Suppressor macrophage treated with lipopolysaccharide for 1 hour (primary cell): ENCODE measurements at places on chromosomes 6 and 20.
A peak's percentile ranks its signal among the peaks of the same experiment; 100 is the strongest.

DNA sequence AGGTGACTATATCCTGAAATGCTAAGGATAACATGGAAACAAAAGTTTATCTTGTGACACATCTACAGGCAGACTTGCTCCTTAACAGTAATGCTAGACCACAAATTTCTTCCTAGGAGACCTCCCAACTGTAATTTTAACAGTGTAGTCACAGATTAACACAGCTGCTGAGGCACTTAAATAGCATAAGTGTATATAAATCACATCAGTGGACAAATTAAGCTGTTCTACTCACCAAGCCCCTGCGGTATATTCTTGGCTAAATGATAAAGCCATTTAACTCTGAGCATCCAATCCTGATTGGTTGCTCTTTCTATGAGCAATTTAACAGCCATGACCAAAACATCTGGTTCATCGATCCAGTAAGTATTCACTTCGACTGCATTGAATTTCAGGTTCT is 73.3 kb upstream of the LYRM2 start:
- no peak for DNase-seq

- no peak for DNase-seq
Observed at GRCh38 chr6:150001295-150002008, 23.9 kb downstream of the RAET1L start.

GRCh38 chr6:160883999-160884398 is 107.6 kb upstream of the MAP3K4 start:
- no peak for DNase-seq

GRCh38 chr6:89475634-89476033 is 42.7 kb downstream of the ANKRD6 start:
- no peak for DNase-seq

DNA sequence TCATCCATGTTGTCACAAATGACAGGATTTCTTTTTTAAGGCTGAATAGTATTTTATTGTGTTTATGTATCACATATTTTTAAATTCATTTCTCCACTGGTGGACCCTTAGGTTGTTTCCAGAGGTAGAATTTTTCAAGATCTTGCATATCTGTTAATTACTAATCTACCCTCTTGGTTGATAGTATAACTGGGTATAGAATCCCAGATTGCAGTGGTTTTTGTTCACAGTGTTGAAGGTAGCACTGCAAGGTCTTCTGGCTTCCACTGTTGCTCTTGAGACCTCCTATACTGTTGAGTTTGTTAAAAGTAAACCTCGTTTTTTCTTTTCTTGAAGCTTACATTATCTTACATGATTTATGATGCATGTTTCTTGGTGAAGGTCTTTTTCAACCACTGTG is 22.9 kb downstream of the CDC5L start:
- no peak for DNase-seq

DNA sequence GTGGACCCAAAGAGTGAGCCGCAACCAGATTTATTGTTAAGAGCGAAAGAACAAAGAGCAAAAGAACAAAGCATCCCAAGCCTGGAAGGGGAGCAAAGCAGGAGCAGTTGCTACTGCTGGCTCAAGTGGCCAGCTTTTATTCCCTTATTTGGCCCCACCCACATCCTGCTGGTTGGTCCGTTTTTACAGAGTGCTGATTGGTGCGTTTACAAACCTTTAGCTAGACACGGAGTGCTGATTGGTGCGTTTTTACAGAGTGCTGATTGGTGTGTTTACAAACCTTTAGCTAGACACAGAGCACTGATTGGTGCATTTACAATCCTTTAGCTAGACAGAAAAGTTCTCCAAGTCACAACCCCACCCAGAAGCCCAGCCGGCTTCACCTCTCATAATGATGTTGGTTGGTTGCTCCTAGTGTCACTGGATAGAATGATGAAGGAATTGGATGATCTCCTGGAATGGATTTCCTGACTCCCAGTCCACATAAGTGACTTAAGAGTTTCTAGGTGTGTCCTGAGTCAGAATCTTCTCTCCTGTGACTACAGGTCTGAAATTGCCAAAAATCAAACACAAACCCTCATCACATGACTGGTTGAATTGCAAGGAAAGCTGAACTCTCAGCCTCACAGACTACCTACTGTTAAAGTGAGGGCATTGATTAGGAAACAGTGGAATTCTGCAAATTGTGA is 52.1 kb upstream of the CAP2 start:
- DNase-seq = no peak

GRCh38 chr6:143117108-143117507 is 56.4 kb downstream of the AIG1 start:
- DNase-seq = no peak

- DNase-seq = no peak
Observed at GRCh38 chr6:53751417-53751816, 43.4 kb upstream of the LRRC1 start.

GRCh38 chr20:46731770-46732169 is 22.3 kb downstream of the SLC2A10 start:
- no peak for DNase-seq

DNA sequence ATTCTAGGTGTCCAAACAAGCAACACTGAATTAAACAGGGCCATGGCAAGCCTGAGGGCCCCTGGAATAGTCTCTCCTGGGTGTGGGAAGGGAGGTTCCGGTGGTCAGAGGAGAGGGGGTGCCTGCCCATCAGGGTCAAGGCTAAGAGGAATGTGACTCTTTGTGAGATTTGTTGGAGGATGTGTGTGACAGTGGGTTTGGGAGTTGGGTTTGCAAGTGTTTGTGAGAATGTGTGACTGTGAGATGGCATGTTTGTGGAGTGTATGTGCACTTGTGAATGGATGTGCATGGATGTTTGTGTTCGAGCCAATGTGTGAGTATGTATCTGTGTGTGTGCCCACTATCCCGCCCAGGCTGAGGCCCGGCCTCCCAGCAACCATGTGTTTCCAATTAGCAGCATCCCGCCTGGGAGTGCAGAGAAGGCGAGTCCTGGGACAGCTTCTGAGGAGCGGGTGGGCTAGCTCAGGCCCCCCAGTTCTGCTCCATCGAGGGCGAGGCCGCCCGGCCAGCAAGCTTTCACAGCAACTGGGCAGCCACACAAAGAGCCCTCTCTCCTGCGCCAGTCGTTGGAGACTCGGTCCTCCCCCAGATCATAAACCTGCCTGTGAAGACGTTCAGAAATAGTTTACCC is 12.6 kb downstream of the FOXC1 start:
- no peak for DNase-seq

DNA sequence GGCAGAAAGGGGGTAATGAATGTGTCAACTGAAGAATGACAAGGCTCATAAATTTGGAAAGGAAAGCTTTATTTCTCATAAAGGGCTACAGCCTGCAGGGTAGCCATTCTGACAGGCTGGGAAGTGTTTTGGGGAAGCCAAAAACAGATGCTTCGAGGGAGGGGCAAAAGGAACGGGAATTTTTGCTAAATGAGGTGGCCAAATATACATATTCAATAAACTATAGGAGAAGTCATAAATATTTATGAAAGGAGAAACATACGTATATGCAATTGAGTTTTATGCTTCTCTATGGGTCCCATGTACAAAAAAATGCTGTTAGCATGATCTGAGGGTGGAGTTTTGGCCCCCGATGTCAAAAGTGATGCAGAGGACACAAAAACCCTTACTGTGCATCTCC is 180.7 kb downstream of the FNDC1 start:
- DNase-seq = no peak

- no peak for DNase-seq
Observed at GRCh38 chr6:42889815-42890214, 10.4 kb downstream of the RPL7L1 start.

DNA sequence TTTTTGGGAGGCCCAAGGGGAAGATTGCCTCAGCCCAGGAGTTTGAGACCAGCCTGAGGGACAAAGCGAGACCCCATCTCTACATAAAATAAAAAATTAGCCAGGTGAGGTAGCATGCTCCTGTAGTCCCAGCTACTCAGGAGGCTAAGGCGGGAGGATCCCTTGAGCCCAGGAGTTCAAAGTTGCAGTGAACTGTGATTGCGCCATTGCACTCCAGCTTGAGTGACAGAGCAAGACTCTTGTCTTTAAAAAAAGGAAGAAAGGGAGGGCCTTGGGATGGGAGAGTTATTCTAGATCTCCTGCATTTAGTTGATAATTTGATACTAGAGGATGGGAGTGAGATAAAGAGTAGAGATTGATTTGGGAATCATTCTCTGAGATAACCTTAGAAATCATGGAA is 68.1 kb downstream of the ITCH start:
- peak; percentile 10 for DNase-seq

GRCh38 chr20:20362774-20363433 is 5.0 kb upstream of the INSM1 start:
- peak; percentile 50 for DNase-seq

DNA sequence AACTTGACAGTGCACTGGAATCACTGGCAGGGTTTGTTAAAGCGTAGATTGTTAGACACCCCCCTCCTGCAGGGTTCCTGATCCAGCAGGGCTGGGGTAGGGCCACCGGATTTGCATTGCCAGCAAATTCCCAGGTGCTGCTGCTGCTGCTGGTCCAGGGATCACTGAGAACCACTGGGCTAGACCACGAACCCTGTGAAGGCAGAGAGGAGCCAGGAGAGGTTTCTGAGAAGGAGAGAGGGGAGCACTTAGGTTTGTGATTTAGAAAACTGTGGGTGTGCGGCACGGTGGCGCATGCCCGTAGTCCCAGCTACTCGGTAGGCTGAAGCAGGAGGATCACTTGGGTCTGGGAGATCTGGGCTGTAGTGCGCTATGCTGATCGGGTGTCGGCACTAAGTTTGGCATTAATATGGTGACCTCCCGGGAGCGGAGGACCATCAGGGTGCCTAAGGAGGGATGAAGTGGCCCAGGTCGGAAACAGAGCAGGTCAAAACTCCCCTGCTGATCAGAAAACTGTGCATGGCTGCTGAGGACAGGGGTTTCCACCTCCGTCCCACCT is 53.6 kb upstream of the FAM83D start:
- no peak for DNase-seq

DNA sequence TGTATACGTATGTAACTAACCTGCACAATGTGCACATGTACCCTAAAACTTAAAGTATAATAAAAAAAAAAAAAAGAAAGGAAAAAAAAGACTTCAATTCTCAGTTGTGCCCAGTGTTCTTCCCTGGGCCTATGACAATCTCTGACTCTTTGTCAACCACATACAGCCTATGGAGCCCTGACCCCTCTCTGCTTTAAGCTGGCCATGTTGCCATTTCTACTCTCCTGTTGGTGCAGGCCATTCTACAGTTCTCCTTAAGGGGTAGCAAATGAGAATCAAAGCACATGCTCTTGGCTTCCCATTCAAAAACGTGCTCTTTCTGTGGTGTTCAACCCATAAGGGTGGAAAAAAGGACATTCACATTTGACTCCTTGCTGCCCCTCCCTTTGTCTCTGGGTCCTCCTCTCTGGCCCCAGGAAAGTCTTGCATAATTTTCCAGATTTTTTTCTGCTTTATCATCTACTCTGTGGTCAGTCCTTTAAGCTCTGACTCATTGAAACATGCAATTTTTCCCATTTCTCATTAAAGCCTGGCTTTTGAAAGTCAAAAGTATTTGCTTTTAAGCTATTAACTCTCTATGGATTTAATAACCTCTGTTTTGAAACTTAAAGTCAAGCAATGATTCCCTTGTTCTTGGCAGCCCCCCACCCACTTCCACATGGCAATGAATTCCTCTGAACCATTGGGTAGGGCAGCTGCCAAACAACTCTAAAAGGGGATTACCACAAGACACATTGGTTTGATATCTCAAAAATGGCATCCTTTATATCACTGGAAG is 208.6 kb upstream of the MCHR2 start:
- peak; percentile 14 for DNase-seq

DNA sequence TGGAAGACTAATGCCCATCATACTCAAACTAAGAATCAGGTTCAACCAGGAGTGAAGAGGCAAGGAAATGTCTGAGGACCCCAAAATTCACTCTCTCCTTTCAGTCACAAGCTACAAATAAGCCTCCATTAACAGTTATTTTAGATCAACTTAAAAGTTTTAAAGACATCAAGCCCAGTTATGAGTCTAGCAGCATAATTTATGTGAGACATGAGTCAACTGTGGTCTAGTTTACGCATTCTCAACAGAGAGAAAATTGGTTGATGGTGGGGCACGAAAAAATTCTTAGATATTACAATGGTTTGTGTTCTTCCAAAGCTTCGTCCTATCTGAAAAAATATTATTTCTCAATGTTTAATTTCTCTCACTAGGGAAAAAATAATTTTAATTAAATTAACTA is 204.9 kb upstream of the NT5E start:
- no peak for DNase-seq

GRCh38 chr6:87753131-87753685 is 51.2 kb upstream of the AKIRIN2 start:
- DNase-seq = no peak

DNA sequence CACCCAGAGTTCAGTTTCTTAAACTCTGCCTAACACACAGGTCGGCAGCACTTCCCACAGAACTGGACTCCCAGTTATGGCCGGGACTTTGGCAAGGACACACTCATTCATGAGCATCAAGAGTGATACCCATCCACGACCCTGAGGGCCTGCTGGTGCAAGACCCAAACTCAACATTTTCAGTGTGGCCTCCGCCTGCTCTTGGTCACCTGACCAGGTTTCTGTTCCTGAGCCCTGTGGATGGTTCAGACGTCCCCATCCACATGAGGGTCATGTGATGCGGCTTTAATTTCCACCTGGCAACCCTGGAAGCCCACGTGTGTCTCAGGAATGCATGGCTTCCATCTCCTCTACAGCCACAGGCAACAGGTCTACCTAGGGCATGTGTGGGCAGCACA is 245.3 kb downstream of the DLL1 start:
- DNase-seq = no peak

DNA sequence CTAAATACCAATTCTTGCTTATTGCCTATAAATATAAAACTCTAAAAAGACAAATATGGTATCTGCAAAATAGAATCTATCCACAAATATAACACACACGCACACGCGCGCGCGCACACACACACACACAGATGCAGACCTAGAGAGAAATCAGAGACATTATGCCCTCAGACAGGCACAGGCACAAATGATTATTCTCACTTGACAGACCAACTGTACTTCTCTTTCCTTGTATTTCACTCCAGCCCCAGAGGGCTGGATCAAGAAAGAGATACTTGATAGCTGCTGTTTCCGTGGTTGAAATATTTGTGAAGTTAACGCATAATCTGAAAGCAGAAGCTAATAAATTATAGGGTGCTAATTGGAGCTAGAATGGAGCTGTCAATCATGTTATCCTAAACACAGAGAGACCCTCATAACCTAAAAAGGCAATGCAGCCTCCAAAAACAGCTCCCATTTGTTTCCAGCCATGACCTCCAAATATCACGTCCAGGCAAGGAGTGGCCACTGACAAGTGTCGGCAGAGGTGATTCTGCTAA is 11.5 kb downstream of the VGLL2 start:
- no peak for DNase-seq

GRCh38 chr6:35602133-35602946 is 86.4 kb downstream of the FKBP5 start:
- DNase-seq = peak; percentile 36

DNA sequence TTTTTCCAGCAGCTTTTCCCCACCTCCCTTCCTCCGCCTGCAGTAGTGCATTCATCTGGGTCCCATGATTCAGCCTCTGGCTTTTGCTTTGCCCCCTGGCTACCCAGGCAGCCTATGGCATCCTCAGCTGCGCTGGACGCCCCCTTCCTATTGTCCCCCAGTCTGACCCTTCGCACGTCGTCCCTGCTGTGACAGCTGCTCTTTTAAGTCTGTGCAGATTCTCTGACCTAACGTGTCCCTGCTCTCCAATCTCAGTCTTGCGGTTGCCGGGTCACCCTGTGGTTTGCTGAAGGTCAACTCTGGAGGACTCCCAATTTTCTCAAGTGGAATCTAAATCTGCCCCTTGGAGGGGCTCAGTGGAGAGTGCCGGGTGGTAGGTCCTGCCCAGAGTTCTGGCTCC is 294.3 kb downstream of the CDC5L start:
- DNase-seq = no peak

- DNase-seq = no peak
Observed at GRCh38 chr6:68506911-68507310, 128.2 kb upstream of the ADGRB3 start.
